ENCODE measurements at places on chromosomes 5 and 9. TPM values are rescaled to one million over a fixed set of nuclear protein-coding genes. Genes with fewer than 3 reads are reported as not detected.

- peaks cover 6% of the 10 kb centered on the region for H3K4me1 ChIP-seq
- no peak overlapping the region for H3K4me3 ChIP-seq
- H3K27me3 ChIP-seq = no peaks in the 10 kb centered on the region
These were observed 526.9 kb downstream of the BNC2 start for GRCh38 chr9:16343249-16344237.

- H3K27me3 ChIP-seq = no peaks in the 10 kb centered on the region
- no peaks in the 10 kb centered on the region for H3K4me1 ChIP-seq
- DNase-seq = no peak
- no peaks in the 10 kb centered on the region for H3K36me3 ChIP-seq
- no peak overlapping the region for H3K27ac ChIP-seq
These were observed 24.0 kb upstream of the GPR151 start for GRCh38 chr5:146539973-146540372.

DNA sequence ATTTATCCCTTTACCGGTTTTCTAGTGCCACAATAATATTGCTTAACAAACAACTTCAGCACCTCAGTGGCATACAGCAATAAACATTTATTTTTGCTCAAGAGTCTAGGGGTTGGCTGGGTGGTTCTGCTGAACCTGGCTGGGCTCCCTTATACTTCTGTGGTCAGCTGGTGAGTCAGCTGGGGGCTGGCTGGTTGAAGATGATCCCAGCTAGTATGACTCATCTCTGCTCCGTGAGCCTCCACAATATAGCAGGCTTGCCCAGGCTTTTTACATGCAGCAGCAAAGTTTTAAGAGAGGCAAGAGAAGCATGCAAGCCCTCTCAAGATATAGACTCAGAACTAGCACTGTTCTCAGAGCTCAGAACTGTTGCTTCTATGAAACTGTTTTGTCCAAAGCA is 523.5 kb upstream of the CLINT1 start:
- peak; percentile 97 for DNase-seq
- no peaks in the 10 kb centered on the region for H3K36me3 ChIP-seq

DNA sequence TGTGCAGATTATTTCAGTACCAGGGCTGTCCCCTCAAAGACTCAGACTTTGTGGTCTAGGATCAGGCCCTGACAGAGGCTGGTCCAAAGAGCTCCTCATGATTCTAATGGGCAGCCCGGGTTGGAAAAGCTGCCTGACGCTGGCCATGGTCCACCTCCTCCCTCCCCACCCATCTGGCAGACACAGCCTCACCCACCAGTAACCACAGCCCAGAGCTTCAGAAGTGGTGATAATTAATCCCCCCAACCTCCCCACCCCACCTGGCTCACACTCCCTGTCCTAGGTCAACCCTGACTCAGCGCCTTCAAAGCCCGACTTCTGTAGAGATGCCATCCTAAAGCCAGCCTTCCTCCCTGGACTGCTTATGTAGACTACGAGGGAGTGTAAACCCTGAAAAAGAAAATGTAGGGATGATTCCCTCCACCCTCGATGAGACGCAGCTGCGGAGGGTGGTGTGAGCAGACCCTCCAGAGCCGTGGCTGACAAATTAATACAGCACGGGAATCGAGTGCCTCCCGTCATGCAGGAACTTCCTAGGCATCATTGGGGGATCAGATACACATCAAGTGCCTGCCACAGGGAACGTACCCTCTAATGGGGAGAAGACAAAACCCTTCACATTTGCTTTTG is 7.0 kb downstream of the UBE2QL1 start:
- no peaks in the 10 kb centered on the region for H3K36me3 ChIP-seq
- no peak overlapping the region for H3K4me3 ChIP-seq
- no peak overlapping the region for H3K27ac ChIP-seq
- DNase-seq = no peak
- H3K4me1 ChIP-seq = no peaks in the 10 kb centered on the region
- H3K27me3 ChIP-seq = peaks cover under 1% of the 10 kb centered on the region

DNA sequence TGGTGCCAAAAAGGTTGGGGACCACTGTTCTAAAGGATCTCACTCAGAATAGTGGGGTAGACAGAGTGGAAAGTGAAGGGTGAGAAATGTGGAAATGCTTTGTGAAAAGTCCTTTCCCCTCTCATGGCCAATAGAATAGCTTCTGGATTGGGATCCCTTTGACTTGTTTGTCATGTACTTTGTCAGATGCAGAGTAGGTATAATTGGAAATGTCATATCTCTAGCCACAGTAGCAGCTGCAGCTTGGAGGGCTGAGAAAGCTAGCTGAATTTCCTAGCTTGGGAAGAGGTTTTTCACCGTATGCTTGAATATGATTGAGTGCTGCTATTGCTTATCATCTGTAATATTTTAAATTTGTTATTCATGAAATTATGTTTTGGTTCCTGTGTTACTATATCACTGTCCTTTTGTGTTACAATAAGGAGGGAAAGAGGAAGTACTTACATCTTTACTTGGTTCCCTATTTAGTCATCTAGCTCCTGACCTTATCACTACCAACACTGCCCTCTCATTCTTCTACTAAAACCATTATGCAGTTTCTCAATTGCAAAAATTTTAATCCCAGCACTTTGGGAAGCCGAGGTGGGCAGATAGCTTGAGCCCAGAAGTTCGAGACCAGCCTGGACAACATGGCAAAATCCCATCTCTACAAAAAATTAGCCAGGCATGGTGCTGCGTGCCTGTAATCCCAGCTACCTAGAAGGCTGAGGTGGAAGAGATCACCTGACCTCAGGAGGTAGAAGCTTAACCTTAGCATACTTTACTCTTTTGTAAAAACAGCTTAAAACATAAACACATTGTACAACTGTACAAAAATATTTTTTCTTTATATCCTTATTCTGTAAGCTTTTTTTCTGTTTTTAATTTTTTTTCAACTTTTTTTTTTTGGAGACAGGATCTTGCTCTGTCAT is 12.4 kb downstream of the SLC30A5 start:
- no peaks in the 10 kb centered on the region for H3K27me3 ChIP-seq
- H3K4me3 ChIP-seq = no peak overlapping the region
- DNase-seq = no peak
- peaks cover 6% of the 10 kb centered on the region for H3K36me3 ChIP-seq

GRCh38 chr5:66987126-66987525 is 209.5 kb downstream of the CD180 start:
- no peaks in the 10 kb centered on the region for H3K36me3 ChIP-seq

The GLRA1 gene
- not detected for total RNA-seq

The TRIM36 gene
- under 0.01 TPM for total RNA-seq
